ENCODE measurements at places on chromosomes 11 and 22.

- DNase-seq, result no peak
Observed at GRCh38 chr11:123559523-123559955, 94.9 kb downstream of the SCN3B start.

DNA sequence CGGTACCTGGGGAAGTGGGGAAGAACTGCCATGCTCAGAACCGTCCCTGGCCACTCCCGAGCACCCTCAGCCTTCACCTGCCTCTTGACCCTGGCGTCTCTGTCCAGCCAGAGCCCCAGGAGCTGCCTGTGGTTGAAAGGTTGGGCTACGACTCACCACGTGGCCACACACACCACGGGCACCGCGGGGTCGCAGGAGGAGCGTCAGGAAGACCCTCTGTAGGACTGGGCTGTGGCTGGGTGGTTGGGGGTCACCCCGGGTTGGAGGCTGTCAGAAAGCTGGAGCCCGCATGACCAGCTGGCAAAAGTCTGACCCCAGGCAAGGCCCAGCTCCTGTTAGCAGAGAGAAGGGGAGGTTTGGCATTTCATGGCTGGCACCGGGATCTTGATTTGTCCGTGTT is 11.5 kb downstream of the KRTAP5-5 start:
- DNase-seq, result no peak

- DNase-seq, result no peak
Observed at GRCh38 chr22:25365491-25366261, 146.2 kb downstream of the CRYBB2 start.

GRCh38 chr11:8740129-8740528 is 57.5 kb downstream of the RPL27A start:
- no peak for DNase-seq

DNA sequence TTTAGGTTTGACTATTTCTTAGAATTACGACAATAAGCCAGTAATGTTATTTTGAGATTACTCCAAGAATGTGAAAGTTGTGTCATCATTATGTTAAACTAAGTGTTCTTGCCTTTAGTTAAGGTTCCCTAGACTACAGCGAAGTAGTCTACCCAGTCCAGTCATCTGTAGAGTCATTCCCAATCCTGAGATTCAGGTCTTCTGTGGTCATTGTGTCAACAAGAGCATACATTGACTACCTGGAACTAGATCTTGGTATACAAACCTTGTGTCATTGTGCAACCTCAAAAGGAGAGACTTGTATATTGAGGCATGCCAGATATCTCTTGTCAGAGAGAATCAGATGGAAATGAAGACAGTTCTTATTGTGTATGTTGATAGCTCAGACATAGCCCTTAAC is 115.9 kb downstream of the ATM start:
- no peak for DNase-seq

GRCh38 chr11:122094836-122095235 is 21.2 kb downstream of the BLID start:
- DNase-seq, result no peak

DNA sequence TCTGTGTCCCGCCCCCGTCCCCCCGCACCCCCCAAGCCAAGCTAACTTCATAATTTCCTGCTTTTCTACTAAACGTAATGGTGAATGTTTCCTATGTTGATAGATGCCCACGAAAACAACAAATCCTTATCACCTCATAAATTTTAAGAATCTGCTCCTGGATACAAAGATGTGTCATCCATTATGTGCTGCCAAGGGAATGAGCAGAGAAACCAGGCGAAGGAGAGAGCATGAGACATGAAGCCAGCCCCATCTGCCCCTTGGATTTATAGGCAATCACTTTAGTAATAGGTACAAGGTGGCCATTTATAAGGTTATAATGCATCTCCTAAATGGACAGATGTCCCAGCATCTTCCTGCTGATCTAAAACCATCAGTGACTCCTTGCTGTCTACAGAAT is 30.3 kb downstream of the LAYN start:
- no peak for DNase-seq

DNA sequence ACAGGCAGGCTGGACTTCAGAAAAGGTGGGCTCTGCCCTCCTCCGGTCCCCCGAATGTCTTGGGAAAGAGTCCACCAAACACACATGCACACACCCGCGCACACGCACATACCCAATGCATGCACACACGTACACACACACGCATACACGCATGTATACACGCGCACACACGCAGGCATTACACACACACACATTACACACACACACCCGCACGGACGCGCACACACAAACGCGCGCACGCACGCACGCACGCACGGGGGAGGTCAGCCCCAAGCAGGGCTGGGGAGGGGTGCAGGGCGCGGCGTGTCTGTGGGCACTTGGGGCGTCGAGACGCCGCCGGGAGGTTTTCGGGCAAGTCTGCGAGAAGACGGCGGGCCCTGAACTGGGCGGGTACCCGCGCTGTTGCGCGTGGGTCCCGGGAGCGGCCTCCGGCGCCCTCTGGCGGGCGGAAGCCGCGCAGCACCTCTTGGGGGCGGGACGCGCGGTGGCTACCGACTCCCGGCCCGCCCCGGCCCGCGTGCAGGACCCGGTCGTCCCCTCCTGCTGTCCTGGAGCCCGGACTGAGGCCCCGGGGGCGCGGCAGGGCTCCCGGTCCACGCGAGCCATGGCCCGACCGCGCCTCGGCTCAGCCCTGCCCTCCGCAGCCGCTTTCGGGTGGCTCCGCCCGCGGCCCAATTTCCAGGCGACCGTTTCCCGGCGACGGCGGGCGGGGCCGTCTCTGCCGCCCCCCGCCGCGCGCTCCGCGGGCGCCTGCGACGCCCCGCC is 3.6 kb downstream of the SEPTIN5 start:
- peak; percentile 26 for DNase-seq

DNA sequence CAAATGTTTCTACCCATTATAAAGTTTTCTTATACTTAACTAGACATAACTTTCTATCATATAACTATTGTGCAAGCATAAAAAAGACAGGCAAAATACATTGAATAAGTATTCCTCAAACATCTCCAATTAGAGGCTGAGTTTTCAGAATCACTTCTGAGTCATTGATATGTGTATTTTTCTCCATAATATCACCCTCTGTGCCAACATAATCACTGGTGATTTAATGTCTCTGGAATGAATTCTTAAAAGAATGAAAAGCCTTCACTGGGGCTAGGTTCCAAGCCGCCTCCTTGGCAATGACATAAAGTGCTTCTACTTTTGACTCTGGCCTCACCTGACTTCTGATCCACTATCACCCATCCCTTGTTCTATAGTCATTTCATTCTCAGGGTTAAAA is 197.0 kb upstream of the E2F8 start:
- DNase-seq, result peak; percentile 57

DNA sequence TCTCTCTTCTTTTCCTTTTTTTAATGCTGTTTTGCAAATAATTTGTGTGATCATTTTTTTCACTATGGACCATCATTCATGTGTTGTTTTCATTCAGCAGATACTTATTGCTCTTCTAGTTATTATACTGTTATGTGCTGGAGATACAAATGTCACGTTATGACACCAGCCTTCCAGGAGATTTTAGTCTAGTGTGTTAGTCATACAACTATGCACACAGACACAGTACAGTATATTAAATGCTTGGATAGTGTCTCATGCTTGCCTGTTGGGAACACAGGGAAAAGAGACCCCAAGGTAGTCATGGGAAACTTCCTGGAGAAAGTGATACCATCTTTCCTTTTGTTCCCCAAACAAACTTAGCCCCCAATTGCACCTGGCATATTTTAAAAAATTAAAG is 116.1 kb downstream of the UVRAG start:
- DNase-seq, result no peak

GRCh38 chr11:1574933-1575242 is 2.8 kb upstream of the DUSP8 start:
- no peak for DNase-seq

DNA sequence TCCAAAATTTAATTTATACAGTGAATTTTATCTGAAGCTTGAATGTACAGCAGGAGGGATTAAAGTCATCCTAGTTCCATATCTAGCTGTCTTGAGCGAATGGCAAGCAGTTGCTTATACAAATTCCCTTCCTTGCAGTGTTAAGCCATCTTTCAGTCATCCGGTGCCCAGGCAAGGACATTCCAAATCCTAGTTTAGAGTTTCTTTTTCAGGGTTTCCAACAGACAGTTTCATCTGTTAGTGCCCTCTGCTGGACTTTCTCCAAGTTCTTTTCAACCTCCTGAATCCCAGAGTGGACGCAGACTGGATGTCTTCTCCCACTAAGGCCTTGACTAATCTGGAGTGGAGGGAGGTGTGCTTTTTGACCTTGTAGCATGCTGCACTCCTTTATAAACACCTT is 45.4 kb downstream of the GRAMD1B start:
- no peak for DNase-seq

DNA sequence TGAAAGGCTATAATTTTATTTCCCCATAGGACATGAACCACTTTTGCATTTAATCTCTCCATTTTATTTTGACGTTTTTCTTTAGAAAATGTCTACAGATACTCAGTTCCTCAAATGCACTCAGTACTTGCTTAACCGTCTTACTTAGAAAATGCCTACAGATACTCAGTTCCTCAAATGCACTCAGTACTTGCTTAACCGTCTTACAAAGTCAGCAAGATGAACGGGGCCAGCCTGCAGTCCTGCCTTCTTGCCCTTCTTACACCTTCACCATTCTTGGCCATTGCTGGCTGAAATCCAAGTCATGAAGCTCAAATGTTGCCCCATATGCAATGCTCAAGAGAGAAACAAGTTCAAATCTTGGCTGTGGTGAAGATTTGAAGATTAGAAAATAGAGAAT is 34.1 kb downstream of the CSNK2A3 start:
- no peak for DNase-seq

GRCh38 chr11:103794262-103794661 is 242.2 kb upstream of the DDI1 start:
- DNase-seq, result peak; percentile 49

DNA sequence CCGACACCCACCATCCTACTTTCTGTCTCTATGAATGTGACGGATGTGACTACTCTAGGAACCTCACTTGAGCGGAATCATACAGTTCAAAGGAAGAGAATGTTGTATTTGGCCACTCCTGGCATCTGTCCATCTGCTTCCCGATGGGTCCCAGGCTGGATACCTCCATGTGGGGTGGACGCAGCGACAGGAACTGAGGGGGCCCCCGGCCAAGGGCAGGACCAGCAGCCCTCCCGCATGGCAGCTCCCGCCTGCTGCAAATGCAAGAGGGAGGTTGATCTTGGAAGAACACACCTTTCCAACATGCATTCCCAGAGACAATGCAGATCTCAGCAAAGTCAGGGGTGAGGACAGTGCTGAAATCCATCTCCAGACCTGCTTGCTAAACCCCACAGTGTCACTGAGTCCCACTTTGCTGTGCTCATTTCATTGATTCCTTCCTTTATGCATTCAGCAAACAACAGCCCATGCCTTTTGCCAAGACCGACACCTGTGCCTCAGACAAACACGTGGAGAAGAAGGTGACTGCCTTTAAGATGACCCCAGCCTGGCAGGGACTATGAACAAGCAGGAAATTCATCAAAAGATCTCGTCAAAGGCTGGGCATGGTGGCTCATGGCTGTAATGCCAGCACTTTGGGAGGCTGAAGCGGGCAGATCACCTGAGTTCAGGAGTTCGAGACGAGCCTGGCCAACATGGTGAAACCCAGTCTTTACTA is 246.2 kb downstream of the CTTN start:
- no peak for DNase-seq

DNA sequence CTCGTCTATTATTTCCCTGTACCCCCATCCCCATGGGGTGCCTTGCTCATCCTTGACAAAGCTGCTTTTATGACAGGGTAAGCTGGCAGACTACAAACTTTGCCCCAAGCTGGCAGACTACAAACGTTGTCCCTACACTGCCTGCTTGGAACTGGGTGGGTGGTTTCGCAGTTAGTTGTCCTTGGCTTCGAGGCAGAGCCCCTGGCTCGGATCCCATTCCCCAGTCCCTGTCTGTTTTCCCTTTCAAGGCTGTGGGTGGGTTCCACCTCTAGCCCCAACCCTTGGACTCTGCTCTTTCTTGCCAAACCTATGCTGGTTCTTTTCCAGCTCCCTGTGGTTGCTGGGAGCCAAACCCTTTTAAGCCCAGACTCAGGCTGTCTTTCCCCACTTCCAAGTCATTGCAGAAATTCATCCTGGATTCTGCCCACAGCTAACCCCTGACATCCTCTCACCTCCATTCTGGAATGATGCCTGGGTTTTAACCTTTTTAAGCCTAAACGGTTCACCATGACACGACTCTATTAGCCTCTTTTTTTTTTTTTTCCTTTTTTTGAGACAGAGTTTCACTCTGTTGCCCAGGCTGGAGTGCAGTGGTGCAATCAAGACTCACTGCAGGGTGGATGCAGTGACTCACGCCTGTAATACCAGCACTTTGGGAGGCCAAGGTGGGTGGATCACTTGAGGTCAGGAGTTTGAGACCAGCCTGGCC is 9.2 kb upstream of the RBM14 start:
- peak; percentile 25 for DNase-seq

GRCh38 chr11:46471943-46472661 is 80.5 kb upstream of the CHRM4 start:
- DNase-seq, result no peak

DNA sequence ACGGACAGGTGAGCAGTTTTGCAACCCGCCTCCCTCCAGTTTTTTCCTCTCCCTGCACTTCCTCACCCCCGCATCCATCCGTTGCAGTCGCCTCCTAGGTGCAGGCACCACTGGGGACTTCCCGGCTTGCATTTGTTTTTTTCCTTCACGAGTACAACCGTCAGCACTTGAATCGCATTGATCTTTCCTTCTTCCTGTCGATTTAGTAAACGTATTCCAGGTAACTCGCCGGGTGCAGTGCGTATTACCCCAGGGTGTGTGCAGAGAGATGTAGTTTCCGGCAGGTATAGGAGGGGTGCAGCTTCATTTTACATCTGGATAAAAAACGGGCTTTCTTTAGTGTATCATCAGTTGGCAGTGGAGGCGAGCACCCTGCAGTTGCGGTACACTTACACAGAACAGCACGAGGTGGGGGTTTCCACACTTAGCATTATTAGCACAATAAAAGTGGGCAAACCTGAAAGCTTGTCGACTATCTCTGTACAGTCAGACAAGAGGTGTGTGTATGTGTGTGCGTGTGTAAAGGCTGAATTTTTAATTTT is at the start of gene SORL1-AS1:
SORL1-AS1 (minus strand) TSS at position 359 of the 542 bp plus-strand sequence.
- DNase-seq, result no peak

DNA sequence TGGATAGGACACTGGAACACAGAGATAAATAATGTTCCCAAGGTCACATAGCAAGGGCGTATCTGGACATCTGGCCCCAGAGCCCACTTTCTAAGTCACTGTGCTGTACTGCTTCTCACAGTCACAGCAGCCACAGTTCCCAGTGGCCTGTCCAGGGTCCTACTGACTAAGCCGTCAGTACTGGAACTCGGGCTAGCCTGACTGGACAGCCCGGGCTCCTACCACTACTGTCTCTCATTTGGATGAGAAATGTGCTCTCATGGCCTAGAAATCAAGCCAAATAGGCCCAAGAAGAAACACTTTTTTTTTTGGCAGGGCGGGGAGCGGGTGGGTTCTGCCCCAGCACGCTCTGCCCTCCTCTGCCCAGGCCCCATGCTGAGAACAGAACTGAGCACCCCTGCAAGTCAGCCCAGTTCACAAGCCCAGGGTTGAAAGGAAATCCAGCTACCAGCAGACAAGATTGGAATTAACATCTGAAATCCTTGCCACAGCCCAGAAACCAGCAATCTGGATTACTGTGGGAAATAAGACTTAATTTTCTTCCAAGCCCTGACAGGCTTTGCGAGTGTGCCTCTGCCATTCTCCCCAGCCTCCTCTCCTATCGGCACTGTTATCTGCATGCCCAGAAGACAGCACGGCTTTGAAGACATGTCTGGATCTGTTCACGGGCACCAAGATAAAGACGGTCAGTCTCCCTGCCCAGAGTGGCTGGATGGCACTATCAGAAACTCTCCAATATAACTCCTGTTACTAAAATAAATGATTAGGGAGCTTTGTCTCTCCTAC is 182.9 kb upstream of the NCAM1 start:
- DNase-seq, result no peak

GRCh38 chr22:42945027-42945426 is 69.9 kb downstream of the PACSIN2 start:
- no peak for DNase-seq

Measured in fibroblast of skin of left quadriceps (primary cell).